ENCODE measurements at places on chromosomes 1 and 21.

DNA sequence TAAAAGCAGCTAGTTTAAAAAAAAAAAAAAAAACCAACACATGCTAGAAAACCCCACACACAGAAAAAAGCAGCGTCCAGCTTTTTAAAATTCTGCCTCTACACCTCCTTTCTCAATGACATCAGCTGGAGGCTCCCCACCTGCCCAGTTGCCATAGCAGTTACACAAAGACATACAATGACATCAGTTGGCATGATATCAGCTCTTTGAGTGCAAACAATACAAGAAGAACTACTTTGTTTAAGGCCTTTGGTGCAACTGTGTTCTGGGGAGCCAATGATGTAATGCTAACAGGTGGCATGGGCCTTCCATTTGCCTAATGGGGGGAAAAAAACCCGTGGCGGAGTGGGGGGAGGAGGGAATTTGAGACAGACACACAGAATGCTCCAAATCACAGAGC lies 32.9 kb downstream of the DUSP10 start:
- peak; percentile 14 for DNase-seq

GRCh38 chr1:196070940-196071339 lies 537.3 kb downstream of the KCNT2 start:
- no peak for DNase-seq

DNA sequence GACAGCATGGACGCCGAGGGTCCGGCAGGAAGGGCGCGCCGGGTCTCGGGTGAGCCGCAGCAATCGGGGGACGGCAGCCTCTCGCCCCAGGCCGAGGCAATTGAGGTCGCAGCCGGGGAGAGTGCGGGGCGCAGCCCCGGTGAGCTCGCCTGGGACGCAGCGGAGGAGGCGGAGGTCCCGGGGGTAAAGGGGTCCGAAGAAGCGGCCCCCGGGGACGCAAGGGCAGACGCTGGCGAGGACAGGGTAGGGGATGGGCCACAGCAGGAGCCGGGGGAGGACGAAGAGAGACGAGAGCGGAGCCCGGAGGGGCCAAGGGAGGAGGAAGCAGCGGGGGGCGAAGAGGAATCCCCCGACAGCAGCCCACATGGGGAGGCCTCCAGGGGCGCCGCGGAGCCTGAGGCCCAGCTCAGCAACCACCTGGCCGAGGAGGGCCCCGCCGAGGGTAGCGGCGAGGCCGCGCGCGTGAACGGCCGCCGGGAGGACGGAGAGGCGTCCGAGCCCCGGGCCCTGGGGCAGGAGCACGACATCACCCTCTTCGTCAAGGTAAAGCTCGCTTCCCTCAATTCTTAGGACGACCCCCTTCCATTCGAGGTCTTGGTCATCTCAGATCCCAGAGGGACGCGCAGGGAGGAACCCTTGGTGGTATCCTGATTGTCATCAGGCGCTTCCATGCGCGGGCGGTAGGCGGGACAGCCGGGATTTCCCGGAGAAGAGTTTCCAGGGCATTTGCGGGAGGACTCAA lies 1.6 kb downstream of the CLIC6 start:
- DNase-seq: peak; percentile 42

DNA sequence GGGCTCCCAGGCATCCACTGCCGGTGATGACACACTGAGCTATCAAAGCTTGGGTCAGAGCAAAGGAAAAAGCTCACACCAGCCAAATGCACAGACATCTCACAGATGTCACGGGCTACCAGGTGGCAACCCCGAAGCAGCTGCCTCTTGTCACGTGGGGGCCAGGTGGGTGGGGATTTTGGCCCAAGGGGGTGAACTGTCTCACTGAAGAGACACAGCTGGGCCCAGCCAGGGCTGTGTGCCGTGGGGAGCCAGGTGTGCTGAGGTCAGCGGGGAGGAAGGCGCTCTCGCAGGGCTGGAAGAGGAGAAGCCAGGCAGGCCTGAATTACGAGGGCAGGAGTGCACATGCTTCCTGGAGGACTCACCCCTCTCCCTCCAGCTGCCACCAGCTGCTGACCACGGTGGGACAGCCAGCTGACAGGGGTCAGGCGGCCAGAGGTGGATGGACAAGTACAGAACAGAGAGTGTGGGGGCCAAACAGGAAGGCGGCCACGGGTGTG lies 32.4 kb downstream of the KCNN3 start:
- DNase-seq: no peak

DNA sequence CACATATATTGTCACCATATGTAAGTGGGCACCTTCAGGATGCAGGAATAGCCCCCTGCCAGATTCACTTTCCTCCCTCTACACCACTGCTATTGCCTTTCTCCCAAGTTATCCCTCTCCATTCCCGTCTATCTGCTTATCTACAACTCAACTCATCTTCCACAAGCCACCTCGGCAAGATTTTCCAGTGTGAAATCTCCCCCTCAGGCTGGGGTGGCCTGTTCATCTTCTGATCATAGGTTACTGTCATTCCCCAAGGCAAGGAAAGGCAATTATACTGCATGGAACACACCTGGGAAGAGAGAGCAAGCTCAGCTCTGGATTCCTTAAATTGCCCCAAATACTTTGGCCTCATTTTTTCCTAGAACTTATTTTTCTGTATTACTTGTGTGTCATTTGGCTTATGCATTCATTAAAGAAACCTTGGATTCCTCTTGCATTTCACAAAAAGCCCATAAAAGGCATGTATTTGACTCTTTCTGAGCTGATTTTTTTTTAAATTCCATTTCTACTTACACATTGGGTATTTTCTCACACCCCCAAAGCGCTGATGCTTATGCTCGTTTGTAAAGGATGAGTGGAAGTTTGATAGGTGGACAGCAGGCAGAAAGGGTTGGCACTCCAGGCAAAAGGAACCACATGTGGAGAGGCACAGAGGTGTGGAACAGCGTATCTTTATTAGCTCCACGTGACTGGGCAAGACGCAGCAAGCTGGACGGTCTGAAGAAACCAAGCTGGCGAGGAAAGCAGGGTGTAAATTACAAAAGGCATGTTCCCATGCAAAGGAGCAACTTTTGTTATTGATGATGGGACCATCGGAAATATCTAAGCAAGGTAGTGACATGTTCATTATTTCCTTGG lies 169.7 kb upstream of the RAB4A start:
- DNase-seq: no peak

- DNase-seq: no peak
Measured at GRCh38 chr1:154329152-154329521, 3.8 kb downstream of the ATP8B2 start.

DNA sequence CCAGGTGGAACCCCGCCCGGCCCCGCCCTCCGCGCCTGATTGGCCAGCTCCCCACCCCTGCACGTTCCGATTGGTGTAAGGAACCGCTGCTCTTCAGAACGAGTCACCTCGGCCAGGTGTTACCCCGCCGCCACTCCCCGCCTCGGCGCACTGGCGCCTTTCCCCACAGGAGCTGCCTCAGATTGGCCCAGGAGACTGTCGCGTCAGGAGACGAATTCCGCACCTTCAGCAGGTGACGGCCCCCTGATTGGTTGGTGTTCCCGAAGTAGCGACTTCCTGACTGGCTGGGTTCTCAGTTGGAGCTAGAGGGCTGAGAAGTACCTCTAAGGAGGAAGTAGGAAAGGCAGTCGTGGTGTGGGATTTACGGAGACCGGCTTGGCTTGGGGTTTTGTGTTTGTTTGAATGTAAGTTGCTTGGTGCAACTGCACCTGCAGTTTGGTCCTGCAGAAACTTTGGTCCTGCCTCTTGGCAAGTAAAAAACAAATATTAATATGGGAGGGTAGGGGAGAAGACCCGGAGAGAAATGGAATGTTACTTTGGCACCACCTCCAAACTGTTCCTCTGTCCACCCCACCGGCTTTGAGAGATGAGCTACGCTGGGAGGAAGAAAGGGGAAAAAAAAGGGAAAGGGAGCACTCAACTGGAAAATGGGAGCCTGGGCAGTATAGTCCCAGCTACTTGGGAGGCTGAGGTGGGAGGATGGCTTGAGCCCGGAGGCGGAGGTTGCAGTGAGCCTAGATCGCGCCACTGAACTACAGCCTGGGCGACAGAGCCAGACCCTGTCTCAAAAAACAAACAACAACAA lies 415 bp upstream of the F11R start:
- DNase-seq: peak; percentile 96

GRCh38 chr1:214351551-214352277 lies 70.8 kb downstream of the SMYD2 start:
- no peak for DNase-seq

GRCh38 chr1:168608796-168609715 lies 32.7 kb downstream of the XCL1 start:
- no peak for DNase-seq

- no peak for DNase-seq
Measured at GRCh38 chr1:17377325-17377953, 5.4 kb downstream of the PADI6 start.

DNA sequence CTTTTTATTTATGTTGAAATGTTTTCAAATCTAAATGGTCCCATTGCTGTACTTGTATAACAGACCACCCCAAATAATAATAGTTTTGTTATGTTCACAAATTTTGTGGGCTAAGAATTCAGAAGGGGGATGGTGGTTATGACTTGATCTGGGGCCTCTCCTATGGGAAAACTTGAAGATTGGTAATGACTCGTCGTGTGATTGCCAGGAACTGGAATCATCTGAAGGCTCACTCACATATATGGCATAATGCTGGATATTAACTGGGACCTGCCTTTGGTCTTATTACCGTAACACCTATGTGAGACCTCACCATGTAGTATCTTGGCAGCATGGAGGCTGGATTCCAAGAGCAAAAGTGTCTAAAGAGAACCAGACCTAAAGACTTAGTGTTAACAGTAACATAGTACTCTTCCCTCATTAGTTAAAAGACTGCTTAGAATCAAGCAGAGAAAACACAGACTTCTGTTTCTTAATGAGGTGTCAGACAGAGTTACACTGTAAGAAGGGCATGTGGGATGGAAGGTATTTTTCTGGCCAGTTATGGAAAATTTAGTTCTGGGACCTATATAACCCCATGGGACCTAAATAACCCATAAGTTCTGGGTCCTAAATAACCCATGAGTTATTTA lies 11.9 kb downstream of the LYPLAL1 start:
- DNase-seq: no peak

- DNase-seq: no peak
Measured at GRCh38 chr1:199172171-199173124, 533.6 kb downstream of the PTPRC start.

GRCh38 chr1:69994241-69994640 lies 211.1 kb downstream of the LRRC40 start:
- DNase-seq: no peak

DNA sequence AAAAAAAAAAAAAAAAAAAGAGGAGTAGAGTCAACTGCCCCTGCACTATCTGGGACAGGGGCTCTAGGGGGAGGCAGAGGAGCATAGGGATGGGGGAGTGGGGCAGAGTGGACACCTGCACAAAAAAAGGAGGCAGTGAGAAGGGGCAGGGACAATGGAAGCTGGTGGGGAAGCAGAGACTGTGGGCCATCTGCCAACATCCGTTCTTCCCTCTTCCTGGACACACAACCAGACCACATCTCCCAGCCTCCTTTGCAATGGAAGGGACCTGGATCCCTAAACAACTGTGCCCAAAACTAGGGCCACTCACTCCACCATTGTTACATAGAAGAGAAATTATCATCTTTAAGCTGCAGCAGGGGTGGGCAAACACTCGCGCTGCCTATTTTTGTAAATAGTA lies 38.4 kb downstream of the NEK2 start:
- no peak for DNase-seq

DNA sequence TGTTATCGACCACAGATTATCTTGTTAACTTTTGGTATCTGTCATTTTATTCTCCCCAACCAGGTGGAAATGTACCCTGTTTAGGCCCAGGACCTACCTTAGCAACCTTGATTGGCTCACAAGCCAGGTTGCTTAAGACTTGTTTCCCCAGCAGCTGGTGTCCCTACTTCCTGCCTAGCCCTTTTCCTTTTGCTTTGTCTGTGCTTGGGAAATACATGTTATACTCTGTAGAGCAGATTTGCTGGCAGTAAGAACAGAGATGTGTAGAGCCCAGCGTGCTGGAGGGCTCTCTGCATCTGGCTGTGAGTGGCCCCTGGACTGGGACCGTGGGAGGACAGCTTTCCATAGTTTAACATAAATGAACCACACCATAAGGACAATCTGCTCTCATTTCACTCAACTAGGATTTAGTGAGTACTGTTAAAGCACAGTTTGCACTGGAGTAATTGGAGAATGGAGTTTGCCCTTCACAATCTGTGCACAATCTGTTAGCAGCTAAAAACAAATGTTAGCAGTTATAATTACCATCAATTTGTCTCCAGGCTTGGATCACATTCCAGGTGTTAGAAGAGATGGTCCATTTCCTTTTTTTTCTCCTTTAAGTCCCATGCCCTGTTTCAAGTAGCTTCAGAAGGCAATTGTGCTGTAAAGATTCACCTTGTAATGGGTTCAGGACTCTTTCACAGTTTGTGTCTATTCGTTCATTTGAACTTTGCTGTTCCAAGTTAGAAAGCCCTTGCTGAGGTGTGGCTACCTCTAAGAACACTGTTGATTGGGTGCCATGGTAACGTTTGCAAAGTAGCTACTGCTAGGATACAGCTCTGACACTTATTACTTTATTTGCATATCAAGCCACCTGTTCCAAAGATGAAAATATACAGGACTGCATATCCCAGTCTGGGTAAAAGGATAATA lies at the start of gene APOBEC4:
Gene APOBEC4, minus strand, starts transcription at position 770 of the 915 bp plus-strand sequence. CDS start 4,535 bp downstream, outside the sequence.
- DNase-seq: no peak

- DNase-seq: no peak
Measured at GRCh38 chr1:200107004-200107470, 79.5 kb downstream of the NR5A2 start.

DNA sequence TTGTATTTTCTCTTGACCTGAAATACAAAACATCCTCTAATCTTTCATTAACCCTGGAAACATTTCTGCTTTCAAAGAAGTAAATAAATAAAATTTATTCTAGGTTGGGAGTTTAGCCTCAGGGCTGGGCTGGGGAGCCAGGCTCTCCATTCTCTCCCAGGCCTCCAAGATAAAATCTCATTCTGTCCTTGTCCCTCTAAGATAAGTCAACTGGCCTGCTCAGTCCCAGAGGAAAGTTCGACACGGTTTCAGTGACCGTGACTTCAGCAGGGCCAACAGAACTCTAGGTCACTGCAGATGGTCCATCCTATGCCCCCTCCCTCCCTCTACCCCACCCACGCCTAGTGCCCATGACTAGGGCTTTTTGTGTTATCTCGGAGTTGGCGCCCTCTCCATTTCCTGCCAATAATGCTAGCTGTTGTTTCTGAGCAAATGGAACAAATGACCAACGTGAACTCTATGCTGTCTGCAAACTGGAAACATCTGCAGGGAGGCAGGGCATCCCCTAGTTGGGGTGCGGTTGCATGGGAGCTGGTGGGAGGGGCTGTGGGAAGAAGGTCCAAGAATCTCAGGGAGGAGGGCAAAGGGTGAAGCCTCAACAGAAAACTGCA lies 10.1 kb upstream of the ADORA3 start:
- DNase-seq: no peak

- DNase-seq: no peak
Measured at GRCh38 chr1:92884195-92884594, 52.4 kb downstream of the RPL5 start.

Data from progenitor cell of endocrine pancreas (in vitro differentiated cells).